Caki2 (cell line): ENCODE measurements at places on chromosomes 16 and 17.

DNA sequence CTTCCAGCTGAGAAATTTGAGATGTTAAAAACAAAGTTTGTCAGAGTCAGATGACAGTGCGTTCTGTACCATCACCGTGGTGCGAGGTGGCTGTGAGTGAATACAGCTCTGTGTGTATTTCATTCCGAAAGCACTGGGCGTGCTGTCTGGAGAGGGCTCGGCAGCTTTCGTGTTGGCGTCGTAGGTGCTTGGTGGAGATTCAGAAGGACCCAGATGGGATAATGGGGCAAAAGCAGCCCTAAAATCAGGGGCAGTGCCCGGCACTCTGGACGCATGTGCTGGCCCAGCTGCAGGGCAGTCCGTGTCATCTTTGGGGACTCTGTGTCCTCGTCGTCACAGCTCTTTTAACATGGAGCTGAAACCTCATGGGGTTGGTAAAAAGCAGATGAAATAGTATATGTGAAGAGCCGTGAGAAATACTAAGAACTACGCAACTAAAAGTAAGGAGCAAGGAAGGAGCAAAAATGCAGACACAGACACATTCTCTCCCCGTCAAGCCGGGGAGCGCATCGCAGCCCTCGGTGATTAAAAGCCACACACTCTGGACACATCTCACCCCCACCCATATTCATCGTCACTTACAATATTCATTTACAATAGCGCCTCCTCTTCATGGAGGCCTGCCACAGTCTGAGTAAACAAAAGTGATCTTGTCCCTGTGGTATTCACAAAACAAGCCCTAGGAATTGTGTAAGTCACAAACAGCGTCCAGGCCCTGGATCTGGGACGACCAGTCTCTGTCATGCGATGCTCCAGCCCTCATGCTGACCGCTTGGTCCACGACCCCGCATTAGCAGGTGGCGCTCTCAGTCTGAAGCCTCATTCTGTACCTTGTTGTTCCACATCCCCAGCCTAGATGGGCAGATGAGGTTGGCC lies 206.7 kb downstream of the RPTOR start:
- DNase-seq = no peak

DNA sequence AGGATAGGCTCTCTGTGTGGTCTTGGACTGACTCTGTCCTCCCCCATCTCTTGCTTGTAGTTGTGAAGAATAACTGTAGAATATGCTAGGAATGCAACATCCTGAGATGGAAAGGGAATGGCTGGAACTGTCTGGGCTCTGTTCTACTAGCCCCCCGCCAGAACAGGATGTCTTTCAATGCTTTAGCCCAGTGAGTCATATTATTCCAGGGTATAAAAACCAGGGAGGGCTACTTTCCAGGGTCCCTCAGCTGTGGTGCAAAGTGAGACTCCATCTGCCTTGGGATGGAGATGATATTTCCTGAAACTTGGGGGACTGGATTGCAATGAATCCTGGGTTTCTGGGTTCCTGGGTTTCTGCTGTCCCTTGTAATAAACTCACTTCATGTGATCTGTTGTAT lies 32.1 kb downstream of the HYDIN start:
- no peak for DNase-seq

GRCh38 chr17:80424261-80424660 lies 9.3 kb downstream of the ENDOV start:
- no peak for DNase-seq

GRCh38 chr16:81277541-81278080 lies 37.2 kb upstream of the GAN start:
- DNase-seq = no peak
